ENCODE measurements at places on chromosomes 12 and 14. TPM values are rescaled to one million over a fixed set of nuclear protein-coding genes. Genes with fewer than 3 reads are reported as not detected.
A peak's percentile ranks its signal among the peaks of the same experiment; 100 is the strongest.

GRCh38 chr14:48250575-48250974 is 575.2 kb upstream of the MDGA2 start:
- DNase-seq = no peak

GRCh38 chr14:74418031-74418430 is 8.0 kb downstream of the SYNDIG1L start:
- DNase-seq = peak; percentile 71

SLC4A8 gene
- 132 TPM for total RNA-seq

GRCh38 chr14:87175175-87175574 is 817.8 kb downstream of the GALC start:
- no peak for DNase-seq

GRCh38 chr12:26777236-26777635 is 55.8 kb downstream of the ITPR2 start:
- no peak for DNase-seq

DNA sequence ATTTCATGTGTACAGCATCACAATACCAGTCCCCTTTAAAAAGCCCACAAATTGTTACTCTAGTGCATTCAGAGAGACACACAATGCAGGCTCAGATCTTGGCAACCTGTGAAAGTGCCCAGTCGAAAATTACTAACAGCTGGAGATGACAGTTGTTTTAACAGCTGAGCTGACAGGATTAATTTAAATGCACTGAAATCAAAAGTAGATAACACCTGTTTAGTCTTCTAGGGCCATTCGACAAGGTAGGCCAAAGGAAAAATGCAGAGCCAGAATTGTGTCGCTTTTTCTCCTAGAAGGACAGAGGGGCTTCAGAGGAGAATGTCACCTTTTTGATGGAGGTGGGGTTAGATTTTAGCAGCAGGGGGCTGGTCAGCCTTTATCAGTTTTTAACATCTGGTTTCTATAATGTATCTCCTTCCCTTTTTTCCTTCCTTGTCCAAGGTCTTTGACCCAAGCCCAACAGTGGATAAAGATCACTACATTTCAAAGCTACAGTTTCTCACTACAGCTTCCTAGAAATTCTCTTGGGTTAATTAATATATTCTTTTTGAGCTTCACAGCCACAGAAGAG is 139.1 kb downstream of the SOX5 start:
- no peak for DNase-seq

- no peak for DNase-seq
Measured at GRCh38 chr14:105913221-105913620, 386.8 kb downstream of the TMEM121 start.

- DNase-seq = peak; percentile 47
Measured at GRCh38 chr12:10718279-10718821, 4.8 kb downstream of the YBX3 start.

DNA sequence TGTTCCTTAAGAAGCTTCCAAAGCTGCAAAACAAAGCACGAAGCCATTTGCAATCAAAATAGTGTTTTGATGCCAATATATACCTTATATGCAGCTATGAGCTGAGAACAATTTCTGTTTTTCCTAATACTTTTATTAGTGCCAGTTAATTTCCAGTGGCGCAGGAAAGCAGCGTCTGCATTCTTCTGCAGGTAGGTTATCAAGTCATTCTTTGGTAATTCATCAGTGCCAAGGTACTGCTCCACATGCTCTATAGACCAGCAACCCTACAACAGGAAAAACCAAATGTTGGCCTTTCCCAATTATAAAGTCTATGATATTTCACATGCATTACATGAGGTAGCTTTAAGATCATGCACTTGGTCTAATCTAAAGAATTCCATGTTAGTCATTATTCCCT is 87.6 kb upstream of the STRN3 start:
- no peak for DNase-seq

DNA sequence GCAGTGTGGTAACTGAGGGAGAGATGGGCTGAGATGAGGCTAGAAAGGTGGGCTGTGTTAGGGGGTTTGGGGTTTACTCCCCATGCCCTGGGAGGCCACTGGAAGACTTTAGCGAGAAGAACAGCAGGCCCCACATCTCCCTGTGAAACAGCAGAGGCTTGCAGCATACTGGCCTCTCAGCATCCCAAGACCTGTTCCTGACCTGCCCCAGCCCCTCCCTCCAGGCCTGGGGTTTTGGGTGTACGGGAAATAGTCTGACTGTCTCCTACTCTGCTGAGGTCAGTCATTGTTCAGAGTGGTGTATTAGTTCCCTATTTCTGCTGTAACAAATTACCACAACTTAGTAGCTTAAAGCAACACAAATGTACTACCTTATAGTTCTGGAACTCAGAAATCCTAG is 103.5 kb upstream of the HIF1A start:
- no peak for DNase-seq

- no peak for DNase-seq
Measured at GRCh38 chr14:98501836-98502235, 770.2 kb downstream of the BCL11B start.

IGFBP6 gene
- total RNA-seq = 2.6 TPM

DNA sequence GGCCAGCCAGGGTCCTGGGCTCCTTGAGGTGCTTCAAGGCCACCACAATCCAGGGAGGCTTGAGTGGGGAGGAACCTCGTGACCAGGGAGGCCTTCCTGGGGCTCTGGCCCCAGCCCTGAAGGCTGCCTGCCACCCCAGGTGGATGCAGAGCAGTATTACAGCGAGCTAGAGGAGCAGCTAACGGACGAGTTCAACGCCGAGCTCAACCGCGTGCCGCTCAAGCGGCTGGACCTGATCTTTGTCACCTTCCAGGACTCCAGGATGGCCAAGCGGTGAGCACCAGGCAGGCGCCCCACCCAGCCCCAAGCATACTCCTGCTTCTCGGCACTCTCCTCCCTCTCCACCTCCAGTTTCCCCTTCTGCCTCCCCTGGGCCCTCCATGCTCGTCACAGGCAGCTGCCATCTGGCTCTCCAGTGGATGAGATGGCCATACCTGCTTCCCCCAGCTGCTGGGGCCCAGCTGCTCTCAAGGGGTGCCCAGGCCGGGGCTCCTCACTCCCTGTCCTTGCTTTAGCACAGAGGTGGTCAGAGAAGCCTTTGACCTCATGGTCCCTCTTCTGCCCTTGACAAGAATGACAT is 30.6 kb downstream of the NGB start:
- DNase-seq = no peak

- DNase-seq = no peak
Measured at GRCh38 chr12:104485651-104486362, 29.1 kb downstream of the CHST11 start.

DNA sequence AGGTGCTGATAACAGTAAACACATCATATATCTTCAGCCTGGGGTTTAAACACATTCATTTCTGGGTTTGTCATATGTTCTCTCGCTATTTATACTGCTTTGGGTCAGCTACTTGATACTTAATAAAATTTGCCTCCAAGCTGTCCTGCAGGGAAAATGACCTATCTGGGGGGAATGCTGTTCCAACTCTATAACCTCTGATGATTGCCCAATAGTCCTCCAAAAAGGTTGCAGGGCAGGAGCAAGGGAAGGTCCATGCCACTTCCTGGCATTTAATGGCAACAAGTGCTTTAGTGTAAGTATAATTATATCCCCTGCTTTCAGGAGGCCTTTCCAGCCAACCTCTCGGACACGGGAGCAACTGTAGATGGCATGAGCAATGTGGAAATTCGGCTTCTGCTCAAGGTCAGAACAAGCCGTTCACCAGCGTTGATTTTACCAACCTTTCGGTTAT is 198.0 kb upstream of the EEA1 start:
- no peak for DNase-seq

ACVRL1 gene
- total RNA-seq = 2.0 TPM

- no peak for DNase-seq
Measured at GRCh38 chr12:54397157-54397556, 12.6 kb upstream of the ZNF385A start.

ARL6IP4 gene
- total RNA-seq = 83.8 TPM

DNA sequence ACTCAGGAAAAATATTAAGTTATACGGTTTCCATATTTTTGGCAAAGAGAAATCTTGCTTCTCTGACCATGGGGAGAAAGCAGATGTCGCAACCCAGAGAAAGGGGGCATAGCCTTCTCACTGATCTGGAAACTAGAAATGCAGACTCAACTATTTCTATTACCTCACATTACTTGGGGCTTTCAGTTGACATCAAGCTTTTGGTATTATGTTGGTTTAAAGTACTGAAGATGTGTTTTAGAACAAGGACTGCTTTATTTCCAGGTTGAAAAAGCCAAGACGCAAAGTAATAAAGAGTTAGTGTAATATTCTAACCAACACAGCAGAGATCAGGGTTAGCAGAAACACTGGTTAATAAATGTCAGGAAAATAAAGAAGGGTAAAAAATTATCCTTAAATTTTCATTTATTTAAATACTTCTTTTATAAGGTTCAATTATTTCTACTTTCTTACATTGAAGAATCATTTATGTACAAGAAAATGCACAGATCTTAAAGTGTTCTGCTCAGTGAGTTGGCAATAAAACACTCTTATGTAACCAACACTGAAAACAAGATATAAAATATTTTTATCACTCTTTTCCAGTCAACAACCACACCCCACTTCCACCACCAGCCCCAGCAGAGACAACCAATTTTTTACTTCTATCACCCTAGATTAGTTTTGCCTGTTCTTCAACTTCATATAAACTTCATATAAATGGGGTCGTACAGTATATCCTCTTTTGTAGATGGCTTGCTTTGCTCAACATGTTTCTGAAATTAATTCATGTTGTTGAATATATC is 26.0 kb downstream of the DCP1B start:
- DNase-seq = no peak

DNA sequence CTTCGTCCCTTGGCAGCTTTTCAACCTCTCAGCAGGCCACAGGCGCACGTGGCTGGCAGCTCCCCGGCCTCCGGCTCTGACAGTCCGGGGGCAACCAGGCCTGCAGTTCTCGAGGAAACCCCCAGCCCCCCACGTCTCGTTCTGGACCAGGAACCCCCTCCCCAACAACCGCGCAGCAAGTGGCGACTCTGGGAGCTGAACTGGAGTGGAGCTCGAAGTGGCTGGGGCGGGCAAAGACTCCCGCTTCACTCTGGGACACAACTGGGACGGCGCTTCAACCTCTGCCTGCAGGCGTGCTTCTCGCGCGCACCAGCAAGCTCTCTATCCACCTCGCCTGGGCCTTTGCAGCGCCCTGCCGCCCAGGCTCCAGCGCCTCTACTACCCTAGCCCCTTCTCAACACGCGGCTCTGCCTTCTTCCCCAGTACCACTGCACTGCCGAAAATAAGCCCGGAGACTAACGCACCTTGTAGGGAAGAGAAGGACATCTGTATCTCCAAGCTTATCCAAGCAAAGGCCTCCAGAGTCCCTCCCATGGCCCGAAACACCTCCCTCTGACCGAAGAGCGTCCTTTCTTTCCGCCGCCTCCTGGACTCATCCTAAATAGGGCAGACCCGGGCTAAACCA is 2.4 kb upstream of the NKX2-1 start:
- DNase-seq = peak; percentile 54

BHLHE41 gene
- 0.12 TPM for total RNA-seq

GLIPR1L2 gene
- total RNA-seq = 0.31 TPM

DPF3 gene
- total RNA-seq = not detected

DNA sequence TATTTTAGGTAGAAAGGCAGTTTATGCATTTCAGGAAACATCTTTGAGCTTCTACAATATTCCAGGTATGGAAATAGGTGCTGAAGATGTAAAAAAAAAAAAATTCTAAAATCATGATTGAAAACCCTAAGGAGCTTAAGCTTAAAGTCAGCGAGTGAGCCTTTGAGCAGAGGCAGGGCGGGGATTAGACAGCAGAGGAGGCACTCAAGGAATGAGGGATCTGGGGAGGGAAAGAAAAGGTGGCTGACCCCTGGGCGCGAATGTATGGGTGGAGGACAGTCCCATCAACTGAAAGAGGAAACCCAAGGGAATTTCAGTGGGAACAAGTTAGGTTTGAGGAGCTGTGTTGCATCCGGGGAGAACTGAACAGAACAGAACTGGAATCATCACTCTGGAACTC is 6.4 kb upstream of the PTMS start:
- peak; percentile 73 for DNase-seq

GRCh38 chr12:52632656-52633055 is 14.3 kb upstream of the KRT73 start:
- peak; percentile 34 for DNase-seq
